ENCODE measurements at places on chromosomes 3 and 15.
A peak's percentile ranks its signal among the peaks of the same experiment; 100 is the strongest.

DNA sequence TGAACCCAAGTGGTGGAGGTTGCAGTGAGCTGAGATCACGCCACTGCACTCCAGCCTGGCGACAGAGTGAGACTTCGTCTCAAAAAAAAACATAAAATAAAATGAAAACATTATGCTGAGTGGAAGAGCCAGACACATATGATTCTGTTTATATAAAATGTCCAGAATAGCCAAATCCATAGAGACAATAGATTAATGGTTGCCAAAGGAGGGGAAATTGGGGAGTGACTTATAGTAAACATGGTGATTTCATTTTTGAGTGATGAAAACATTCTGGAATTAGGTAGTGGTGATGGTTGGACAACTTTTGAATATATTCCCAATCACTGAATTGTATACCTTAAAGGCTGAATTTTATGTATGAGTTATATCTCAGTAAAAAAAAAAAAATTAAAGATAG, 172.0 kb upstream of the BFSP2 start:
- no peak for DNase-seq

DNA sequence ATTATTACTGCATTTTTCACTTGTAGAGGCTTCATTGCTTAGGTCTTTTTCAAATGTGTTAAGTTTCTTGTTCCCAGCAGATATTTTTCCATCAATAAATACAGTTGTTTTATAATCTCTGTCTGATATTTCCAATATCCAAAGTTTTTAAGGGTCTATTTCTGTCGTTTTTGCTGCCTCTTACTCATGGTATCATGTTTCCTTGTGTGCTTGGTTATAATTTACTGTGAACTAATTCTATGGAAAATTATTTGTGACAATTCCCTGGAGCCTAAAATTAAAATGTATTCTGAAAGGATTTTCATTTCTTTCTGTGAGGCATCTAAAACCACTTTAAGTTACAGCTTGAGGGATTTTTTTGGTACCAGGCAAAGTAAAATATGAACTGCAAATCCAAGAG, 17.5 kb downstream of the TBC1D5 start:
- DNase-seq: no peak

DNA sequence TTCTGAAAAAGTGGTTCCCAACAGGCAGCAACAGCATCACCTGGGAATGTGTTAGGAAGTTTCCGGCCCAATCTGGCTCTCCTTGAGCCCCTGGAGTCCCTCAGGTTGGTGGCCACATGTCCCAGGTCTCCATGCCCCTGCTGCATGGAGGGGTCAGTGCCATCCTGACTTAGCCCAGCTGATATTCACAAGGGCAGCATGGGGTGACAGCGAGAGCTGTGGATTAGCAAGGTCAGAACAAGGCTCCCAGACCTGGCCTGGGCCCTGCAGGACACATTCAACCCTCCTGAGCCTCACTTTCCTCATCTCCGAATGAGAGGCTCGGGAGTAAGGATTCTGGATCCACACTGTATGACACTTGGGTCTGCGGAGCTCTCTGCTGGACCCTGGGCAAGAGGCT, 243.8 kb upstream of the TLE3 start:
- DNase-seq: no peak

- DNase-seq: no peak
Observed at GRCh38 chr3:161575901-161576300, 79.3 kb downstream of the OTOL1 start.

DNA sequence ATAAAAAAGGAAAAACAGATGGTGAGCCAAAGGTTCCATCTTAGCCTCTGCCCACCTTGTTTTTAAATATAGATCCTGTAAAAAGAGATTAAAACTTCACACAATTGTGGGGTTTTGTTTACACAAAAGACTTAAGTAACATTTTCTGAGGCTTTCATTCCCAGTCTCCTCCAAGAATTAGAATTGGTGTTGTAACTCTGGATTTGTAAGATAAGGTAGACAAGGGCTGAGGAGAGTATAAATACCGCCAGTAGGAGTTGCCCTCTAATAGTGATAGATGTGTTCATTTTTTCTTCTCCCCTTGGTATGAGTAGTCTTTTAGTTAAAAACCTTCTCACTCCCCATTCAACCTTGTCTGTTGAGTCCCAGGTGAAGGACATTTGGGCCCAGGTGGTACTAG, 8.5 kb downstream of the MINDY2 start:
- DNase-seq: no peak

GRCh38 chr3:156899951-156900350, 73.8 kb downstream of the LEKR1 start:
- DNase-seq: no peak

- DNase-seq: no peak
Observed at GRCh38 chr3:46080124-46080968, 53.1 kb upstream of the XCR1 start.

DNA sequence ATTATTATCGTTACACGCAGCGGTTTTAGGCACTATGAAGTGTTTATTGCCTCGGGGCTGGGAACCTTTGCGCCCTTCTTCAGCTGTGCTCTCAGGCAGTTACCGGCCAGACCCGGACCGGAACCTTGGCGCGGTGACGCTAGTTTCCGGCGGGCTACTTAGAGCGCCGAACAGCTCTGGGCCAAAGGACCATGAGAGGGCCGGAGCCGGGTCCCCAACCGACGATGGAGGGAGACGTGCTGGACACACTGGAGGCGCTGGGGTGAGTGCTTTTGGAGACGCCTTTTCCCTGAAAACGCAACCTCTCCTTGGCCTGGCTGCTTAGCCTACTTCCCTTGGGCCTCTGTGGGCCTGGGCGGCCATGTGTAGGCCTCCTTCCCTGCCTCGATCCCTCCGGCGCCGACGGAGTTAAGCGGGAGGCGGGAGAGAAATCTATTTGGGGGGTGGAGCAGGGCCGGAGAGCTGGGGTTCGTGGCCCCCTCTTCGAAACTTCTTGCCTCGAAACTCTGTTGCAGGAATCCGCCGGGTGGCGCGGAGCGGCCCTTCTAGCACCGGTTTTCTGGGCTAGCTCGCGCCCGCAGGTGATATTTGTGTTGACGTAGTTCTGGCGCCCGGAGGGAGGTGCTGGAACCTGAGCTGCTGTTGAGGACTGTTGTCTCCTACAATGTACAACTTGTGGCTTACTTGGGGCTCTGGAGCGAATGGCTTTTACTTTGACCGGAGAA, at the start of gene FAM98B:
Gene FAM98B, plus strand, starts transcription at position 157 of the 725 bp plus-strand sequence. Its CDS starts 35 bp downstream, at position 192.
- peak; percentile 92 for DNase-seq

GRCh38 chr15:69377216-69377970, 36.8 kb upstream of the KIF23 start:
- no peak for DNase-seq

DNA sequence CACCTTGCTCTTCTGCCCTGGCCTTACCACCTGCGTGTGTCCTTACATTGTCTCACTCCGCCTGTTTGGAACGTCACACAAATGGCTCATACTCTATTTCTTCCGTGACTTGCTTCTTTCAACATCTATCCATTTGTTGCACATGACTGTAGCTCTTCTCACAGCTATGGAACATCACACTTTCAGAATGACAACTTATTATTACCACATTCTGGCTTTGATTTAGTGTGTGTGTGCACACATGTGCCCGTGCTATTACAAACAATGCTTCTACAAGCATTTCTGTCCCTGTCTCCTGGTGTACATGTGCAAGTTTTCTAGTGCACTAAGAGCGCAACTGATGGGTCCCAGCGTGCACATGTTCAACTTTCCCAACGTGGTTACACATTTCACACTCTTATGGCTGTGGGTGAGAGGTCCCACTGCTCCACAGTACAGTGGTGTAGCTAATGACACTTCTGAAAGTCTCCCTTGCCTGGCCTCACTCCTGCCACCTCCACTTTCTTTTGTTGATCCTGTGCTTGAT, 37.8 kb downstream of the PTH1R start:
- DNase-seq: no peak

GRCh38 chr3:8518138-8518537, 16.5 kb downstream of the LMCD1 start:
- no peak for DNase-seq

Measured in ovary (tissue), 10 donors.